Renal pelvis (tissue), 12 donors: ENCODE measurements at places on chromosomes 12 and 14. TPM values are rescaled to one million over a fixed set of nuclear protein-coding genes. Genes with fewer than 3 reads are reported as not detected.

Gene A2ML1
- polyA plus RNA-seq, result 0.20 TPM

Gene RFX4
- polyA plus RNA-seq, result not detected

Gene PTPRR
- 0.59 TPM for polyA plus RNA-seq

Gene RERGL
- 6.8 TPM for polyA plus RNA-seq

Gene NRL
- 2.7 TPM for polyA plus RNA-seq

Gene KLRC2
- not detected for polyA plus RNA-seq

Gene LAG3
- 1.1 TPM for polyA plus RNA-seq

Gene CLEC2B
- 2.3 TPM for polyA plus RNA-seq

Gene PLD4
- polyA plus RNA-seq, result 2.8 TPM

Gene MAP3K9
- polyA plus RNA-seq, result 5.2 TPM

Gene COL2A1
- 60.3 TPM for polyA plus RNA-seq

Gene BEGAIN
- polyA plus RNA-seq, result 3.0 TPM

Gene TMPRSS12
- polyA plus RNA-seq, result 0.03 TPM

Gene SMCO2
- polyA plus RNA-seq, result 0.50 TPM

Gene SERPINA12
- polyA plus RNA-seq, result 0.33 TPM

Gene E2F7
- polyA plus RNA-seq, result 6.1 TPM

Gene GLI1
- polyA plus RNA-seq, result 20.5 TPM

Gene OTOGL
- polyA plus RNA-seq, result 0.78 TPM

Gene DPPA3
- not detected for polyA plus RNA-seq

Gene LGR5
- 17.2 TPM for polyA plus RNA-seq

Gene CD69
- polyA plus RNA-seq, result 1.6 TPM

Gene CCDC196
- polyA plus RNA-seq, result 0.30 TPM

Gene CLEC4E
- polyA plus RNA-seq, result 1.1 TPM

Gene RAN
- 720 TPM for polyA plus RNA-seq

Gene SYCP3
- polyA plus RNA-seq, result 1.5 TPM

Gene KRT71
- not detected for polyA plus RNA-seq

Gene GPR65
- 0.44 TPM for polyA plus RNA-seq

Gene ARMH4
- 74.2 TPM for polyA plus RNA-seq

Gene EIF2S1
- polyA plus RNA-seq, result 106 TPM

Gene CSRNP2
- 41.8 TPM for polyA plus RNA-seq

Gene KCNC2
- polyA plus RNA-seq, result 0.55 TPM

Gene PMCH
- 0.33 TPM for polyA plus RNA-seq

Gene SRRM4
- polyA plus RNA-seq, result not detected

Gene MANSC4
- polyA plus RNA-seq, result 0.89 TPM

Gene CIROP
- not detected for polyA plus RNA-seq

Gene GLT8D2
- polyA plus RNA-seq, result 11.6 TPM

Gene NKX2-1
- polyA plus RNA-seq, result not detected

Gene RAD51AP1
- 27.1 TPM for polyA plus RNA-seq

Gene CELA1
- polyA plus RNA-seq, result not detected

Gene ACRBP
- polyA plus RNA-seq, result 8.0 TPM

Gene TGFB3
- polyA plus RNA-seq, result 11.4 TPM

Gene SOCS4
- 15.8 TPM for polyA plus RNA-seq

Gene ATG2B
- 47.0 TPM for polyA plus RNA-seq

Gene SLC35F4
- polyA plus RNA-seq, result 3.7 TPM

Gene HOXC9
- 25.7 TPM for polyA plus RNA-seq

Gene DCN
- polyA plus RNA-seq, result 446 TPM

Gene RTL1
- polyA plus RNA-seq, result 0.10 TPM

Gene RNU4-1
- not detected for polyA plus RNA-seq

Gene POTEG
- not detected for polyA plus RNA-seq

Gene SLCO1B1
- polyA plus RNA-seq, result not detected

Gene NRIP2
- polyA plus RNA-seq, result 30.1 TPM

Gene DAD1
- 231 TPM for polyA plus RNA-seq

Gene NINJ2
- polyA plus RNA-seq, result 1.5 TPM

Gene DAO
- 1.5 TPM for polyA plus RNA-seq

Gene GPR68
- 2.2 TPM for polyA plus RNA-seq

Gene ADCK1
- 10.0 TPM for polyA plus RNA-seq

Gene PPP1R12A
- polyA plus RNA-seq, result 88.5 TPM

Gene AMIGO2
- polyA plus RNA-seq, result 38.8 TPM

Gene ZFHX2
- polyA plus RNA-seq, result 11.0 TPM
